ENCODE measurements at places on chromosomes 13 and 19.

- no peak for DNase-seq
Measured at GRCh38 chr19:19171821-19172532, 1.9 kb upstream of the MEF2B start.

- no peak for DNase-seq
Measured at GRCh38 chr19:21463449-21464105, 41.8 kb upstream of the ZNF429 start.

DNA sequence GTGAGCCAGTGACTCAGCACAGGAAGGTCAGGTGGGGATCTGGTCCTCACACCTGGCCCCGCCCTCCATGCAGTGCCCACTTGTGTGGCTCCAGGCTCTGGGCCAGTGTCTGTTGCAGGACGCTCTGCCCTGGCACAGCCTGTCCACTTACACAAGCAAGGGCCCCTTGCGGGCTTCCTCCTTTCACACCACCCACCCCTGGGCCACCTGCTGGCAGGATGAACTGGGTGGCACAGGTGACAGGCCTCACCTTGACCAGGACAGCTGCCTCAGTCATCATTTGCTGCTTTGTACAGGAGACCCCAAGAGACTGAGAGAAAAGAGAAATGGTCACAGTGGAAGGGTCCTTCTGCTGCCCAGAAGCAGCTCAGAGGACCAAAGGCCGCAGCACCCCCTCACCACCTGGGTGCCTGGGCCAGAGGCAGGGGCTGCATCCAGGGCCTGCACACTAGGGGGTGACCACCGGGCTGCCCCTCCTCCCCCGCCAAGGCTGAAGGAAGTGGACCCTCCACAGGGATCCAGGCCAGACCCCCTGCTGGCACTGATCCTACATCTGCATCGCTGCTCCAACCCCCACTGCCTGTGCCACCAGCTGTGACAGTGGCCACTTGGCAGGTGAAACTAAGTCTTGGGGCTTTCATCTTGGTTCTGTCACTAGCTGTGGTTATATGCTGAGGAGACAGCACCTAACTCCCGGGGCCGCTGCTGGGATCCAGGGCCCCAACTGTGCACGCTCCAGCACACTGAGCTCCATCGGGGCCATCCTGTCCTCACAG, 110.3 kb downstream of the TUBA3C start:
- no peak for DNase-seq

- no peak for DNase-seq
Measured at GRCh38 chr19:30634131-30634830, 262.1 kb downstream of the ZNF536 start.

DNA sequence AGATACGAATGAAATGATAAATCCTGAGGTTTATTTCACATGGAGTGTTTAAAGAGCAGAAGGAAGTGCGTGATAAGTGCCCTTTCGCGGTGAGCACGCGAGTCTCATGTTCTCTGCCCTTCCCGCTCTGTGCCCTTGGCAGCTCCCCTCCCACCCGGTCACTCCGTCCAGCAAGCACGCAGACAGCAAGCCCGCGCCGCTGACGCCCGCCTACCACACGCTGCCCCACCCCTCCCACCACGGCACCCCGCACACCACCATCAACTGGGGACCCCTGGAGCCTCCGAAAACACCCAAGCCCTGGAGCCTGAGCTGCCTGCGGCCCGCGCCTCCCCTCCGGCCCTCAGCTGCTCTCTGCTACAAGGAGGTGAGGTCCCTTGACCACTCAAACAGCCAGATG, 37.4 kb upstream of the TEX29 start:
- no peak for DNase-seq

GRCh38 chr13:38824342-38824741, 137.5 kb downstream of the FREM2 start:
- no peak for DNase-seq

DNA sequence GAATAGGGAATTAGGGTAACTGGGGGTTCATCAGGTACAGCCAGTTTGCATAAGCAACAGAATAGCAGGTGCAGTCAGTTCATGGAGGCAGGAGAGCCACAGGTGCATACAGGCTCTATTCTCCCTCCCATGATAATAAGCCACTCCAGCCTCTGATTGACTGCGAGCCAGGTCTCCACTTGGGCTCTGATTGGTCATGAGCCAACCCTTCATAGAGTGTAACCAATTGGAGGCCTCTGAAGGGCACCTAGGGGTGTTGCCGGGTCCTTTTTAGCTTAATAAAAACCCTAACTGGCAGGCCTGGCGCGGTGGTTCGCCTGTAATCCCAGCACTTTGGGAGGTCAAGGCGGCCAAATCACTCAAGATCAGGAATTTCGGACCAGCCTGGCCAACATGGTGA, 8.7 kb upstream of the CKM start:
- no peak for DNase-seq

DNA sequence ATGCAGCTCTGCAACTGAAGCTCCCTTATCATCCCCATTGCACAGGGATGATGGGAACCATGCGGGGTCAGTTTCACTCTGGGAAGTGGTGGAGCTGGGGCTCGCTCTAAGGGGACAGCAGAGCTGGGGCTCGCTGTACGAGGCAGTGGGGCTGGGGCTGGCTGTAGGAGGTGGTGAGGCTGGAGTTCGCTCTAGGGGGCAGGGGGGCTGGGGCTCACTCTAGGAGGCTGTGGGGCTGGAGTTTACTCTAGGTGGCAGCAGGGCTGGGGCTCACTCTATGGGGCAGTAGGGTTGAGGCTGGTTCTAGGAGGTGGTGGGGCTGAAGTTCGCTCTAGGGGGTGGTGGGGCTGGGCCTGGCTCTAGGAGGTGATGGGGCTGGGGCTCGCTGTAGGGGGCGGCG, 99.1 kb downstream of the UQCRFS1 start:
- DNase-seq, result no peak

- DNase-seq, result no peak
Measured at GRCh38 chr19:44476559-44477408, 23.5 kb downstream of the ZNF180 start.

GRCh38 chr19:14961956-14962685, 17.5 kb downstream of the SLC1A6 start:
- no peak for DNase-seq

- no peak for DNase-seq
Measured at GRCh38 chr19:15846923-15847322, 31.5 kb upstream of the OR10H1 start.

Measured in MM.1S (cell line).